Activated naive CD4-positive, alpha-beta T cell treated with anti-CD3 and anti-CD28 coated beads, Interleukin-2, amount 10 ng/mL, durations not matched to agents 7 days and 5 days (primary cell): ENCODE measurements at places on chromosomes 3 and 15.
A peak's percentile ranks its signal among the peaks of the same experiment; 100 is the strongest.

- DNase-seq, result peak; percentile 50
Observed at GRCh38 chr15:91308199-91308598, 208.1 kb downstream of the SV2B start.

- no peak for DNase-seq
Observed at GRCh38 chr3:171505822-171506333, 45.7 kb upstream of the TNIK start.

GRCh38 chr3:12369598-12369997 is 80.7 kb downstream of the PPARG start:
- no peak for DNase-seq

GRCh38 chr3:179149406-179149867 is 1.3 kb downstream of the PIK3CA start:
- peak; percentile 38 for DNase-seq

DNA sequence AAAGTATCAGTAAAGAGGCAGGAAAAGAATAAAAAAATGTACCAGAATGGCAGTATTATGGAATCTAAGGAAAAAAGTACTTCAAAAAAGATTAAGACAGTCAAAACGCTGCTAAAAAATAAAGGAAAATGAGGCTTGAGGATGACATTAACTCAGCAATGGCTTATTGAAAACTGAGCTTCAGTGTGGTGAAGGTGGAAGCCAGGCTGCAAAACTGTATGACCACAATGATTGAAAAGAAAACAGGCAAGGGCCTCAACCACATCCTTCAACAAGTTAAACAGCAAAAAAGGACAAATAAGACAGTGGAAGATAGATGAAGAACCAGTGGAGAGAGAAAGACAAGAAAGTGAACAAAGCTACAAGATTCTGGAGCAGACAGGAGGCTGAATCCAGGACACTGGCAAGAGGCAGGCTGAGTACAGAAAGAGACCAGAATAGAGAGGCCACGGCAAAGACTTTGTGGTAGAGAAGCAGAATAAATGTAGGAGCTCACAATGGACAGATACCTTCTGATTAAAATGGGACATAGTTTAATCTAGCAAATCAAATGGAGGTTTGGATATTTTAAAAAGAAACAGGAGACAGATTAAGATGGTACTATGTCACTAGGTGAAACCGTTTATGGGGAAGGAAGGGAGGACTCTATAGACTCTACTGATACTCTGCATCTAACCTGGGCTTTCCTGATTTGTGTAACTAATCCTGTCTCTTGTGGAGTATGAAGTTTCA is 86.1 kb downstream of the TJP1 start:
- no peak for DNase-seq

DNA sequence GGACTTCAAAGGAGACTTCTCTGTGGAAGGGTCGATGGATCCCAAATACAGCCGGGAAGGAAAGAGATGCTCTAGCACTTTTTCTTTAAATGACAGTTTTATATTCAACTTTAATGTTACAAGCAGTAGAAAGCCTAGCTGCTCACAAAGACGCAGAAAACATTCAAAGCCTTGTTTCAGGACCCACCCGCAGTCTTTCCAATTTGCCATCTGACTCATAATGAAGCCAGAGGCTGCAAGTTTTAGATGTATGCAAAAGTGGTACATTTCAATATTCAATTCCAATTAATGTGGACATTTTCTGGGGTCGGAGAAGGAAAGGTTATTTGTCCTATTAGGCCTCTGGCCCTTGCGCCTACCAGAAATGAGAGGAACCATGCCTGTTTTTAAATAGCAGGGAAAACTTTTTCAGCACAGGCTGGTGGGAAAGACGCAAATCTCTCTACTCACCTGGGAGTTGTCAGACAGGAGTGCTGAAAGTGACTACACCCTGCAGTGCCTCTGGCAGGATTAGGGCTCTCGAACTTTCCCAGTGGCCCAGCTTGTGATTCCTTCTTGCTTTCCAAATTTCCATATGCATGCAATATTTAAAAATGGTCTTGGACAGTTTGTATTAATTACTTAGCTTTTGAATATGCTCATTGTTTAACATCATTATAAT is 117.4 kb upstream of the MBNL1 start:
- DNase-seq, result no peak

- no peak for DNase-seq
Observed at GRCh38 chr3:6418485-6418884, 442.4 kb upstream of the GRM7 start.

- no peak for DNase-seq
Observed at GRCh38 chr3:12724794-12725193, 34.3 kb downstream of the TMEM40 start.

DNA sequence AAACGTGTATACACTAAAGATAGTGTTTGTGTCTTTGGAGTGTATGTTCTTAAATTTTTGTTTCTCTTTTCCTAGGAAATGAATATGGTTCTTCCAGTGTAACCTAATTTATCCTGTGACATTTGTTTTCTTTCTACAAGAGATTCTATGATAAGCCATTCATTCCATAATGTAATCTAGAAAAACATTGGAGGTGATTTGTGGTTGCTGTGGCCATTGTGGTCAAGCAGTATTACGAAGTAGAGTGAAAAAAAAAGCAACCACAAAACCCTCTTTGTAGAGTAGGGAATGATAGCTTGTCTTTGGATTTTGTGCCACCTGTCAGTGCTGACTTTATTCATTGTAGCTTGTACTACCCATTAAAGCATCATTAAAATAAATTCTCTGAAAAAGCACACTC is 1209.6 kb downstream of the ZPLD1 start:
- no peak for DNase-seq

- DNase-seq, result no peak
Observed at GRCh38 chr15:87347806-87348515, 908.6 kb downstream of the NTRK3 start.

DNA sequence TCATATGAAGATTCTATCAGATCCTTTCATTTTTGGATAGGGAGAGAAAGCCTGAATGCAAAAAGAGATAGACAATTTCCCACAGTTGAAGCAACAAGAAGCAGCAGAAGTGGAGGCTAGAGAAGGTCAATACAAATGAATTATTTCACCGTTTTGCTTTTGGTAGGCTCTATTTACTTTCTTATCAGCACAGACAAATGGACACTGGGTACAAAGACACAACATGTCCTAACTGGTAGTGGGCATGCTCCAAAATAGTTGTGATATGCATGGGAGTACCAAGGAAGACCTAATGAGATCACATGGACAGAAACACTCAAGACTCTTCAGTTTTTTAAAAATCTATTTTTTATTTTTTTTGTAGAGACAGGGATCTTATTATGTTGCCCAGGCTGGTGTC is 99.4 kb downstream of the XRN1 start:
- no peak for DNase-seq

DNA sequence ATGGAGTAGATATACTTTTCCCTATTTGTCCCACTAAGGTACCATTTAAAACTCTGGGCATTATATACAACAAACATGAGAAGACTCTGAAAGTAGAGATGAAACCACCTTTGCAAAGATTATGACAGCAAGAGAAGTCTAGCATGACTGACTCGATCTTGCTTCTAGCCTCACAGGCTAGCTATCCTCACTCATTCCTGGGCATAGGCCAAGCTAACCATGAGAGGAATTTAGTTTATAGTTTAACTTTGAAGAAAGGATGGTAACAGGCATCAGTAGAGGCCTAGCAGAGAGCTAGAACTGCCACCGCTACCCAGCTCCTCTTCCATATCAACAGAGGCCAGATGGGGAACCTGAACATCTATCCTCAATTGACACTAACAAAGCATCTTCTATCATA is 63.5 kb upstream of the FSIP1 start:
- no peak for DNase-seq

- no peak for DNase-seq
Observed at GRCh38 chr3:115388811-115389210, 234.5 kb upstream of the GAP43 start.

- DNase-seq, result no peak
Observed at GRCh38 chr3:187567661-187568121, 102.5 kb downstream of the SST start.

- no peak for DNase-seq
Observed at GRCh38 chr3:170330366-170330765, 27.1 kb upstream of the SKIL start.

DNA sequence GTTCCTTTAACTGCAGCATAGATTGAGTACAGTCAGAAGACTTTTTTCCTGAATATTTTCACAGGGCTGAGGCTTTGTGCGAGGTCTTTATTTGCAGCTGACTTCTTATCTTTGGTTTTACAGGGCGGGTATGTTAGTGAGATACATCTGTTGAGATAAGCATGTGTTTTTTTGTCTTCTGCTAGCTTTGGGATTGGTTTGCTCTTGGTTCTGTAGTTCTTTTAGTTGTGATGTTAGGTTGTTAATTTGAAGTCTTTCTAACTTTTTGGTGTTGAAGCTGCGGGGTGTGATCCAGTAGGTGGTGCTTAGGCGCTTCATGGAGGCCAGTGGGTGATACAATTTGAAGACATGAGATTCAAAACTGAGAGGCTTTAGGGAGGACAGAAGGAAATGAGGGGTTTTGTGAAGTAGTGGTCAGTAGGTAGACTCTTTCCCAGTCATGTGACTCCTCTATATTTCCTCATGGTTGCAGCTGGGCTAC is 67.9 kb upstream of the TNFSF10 start:
- no peak for DNase-seq

- DNase-seq, result no peak
Observed at GRCh38 chr3:23666818-23667217, 138.9 kb upstream of the UBE2E1 start.

GRCh38 chr3:124281453-124282316 is 289.8 kb upstream of the ROPN1 start:
- no peak for DNase-seq

GRCh38 chr3:53156368-53156834 is 4.6 kb upstream of the PRKCD start:
- DNase-seq, result no peak

GRCh38 chr15:38563723-38564519 is 693 bp downstream of the RASGRP1 start:
- peak; percentile 90 for DNase-seq

DNA sequence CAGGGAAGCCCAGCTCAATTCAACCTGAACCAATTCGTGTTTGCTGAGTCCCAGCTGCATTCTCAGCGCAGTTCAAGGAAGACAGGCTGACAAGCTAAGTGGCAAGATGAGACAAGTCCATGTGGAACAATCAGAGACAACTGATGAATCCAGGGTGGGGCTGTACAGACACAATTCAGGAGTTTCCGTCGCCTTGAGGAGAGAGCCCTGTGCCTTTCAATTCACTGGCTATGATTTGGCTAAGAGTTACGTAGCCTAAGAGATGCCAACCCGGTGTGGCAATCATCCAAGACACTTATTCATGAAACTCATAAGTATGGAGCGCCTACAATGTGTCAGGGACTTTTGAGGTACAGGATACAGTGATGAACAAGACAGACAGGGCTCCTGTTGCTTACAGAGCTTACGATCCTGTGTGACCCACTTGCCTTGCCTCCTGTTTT is 15.5 kb upstream of the ZBED2 start:
- DNase-seq, result no peak

DNA sequence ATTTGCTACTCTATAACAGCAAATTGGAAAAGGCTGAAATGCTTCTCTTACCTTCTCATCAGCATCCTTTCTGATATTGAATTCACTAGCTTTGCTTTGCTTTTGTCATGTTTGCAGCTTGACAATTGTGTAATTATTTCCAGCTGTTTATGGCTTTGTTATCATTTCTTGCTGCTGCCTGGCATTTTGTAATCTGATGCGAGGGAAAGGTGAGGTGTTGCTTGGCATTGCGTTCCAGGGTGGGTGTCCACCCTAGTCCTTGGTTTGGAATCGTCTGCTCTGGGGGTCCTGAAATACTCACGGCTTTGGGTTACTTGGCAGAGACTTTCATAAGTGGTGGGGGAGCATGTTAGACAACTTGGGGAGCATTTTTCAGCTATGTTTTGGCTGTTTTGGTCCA is 2.9 kb downstream of the CACNA2D3 start:
- DNase-seq, result no peak

DNA sequence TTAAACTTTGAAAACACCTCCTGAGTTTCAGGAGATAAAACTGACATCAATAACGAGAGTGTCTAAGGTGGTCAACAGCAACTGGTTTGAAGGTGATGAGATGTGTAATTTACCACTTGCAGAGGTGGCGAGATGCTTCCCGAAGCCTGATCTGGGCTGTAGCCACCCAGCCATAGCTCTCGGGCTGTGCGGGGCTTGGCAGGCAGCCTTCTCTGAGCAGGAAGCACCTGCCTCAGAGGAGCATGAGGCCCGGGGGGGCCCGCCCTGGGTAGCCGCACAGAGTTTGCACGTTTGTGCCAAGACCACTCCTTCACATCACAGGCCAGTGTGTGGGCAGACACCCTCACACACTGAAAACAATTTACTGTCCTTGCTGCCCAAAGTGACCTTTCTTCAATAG is 220.3 kb downstream of the CACNA2D3 start:
- no peak for DNase-seq

GRCh38 chr3:152293347-152294006 is 24.7 kb downstream of the MBNL1 start:
- DNase-seq, result no peak

DNA sequence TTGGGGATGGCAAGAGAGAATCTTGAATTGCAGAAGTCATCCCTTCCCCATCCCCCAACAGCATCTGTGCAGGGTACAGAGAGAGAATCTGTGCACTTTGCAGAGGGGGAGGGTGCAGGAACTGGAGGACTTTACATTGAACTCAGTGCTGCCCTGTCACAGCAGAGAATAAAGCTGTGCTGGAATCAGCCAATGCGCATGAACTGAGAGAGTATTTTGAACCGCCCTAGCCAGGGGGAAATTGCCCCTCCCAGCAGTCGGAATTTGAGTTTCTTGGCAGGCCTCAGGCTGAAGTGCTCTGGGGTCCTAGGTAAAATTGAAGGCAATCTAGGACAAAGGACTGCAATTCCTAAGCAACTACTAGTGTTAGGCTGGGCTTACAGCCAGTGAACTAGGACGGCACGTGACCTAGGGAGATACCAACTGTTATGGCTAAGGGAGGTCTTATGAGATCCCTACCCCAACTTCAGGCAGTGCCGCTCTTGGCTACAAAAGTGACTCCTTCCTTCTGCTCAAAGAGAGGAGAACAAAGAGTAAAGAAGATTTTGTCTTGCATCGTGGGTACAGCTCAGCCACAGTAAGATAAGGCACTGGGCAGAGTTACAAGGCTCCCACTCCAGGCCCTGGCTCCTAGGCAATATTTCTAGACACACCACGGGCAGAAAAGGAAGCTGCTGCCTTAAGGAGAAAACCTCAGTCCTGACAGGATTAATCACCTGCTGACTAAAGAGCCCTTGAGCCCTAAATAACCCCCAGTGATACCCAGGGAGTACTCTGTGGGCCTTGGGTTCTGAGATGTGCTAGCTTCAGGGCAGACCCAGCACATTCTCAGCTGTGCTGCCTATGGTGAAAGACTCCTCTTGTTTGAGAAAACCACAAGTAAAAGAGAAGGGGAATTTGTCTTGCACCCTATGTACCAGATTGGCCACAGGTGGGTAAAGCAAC is 300.5 kb upstream of the ALCAM start:
- no peak for DNase-seq

DNA sequence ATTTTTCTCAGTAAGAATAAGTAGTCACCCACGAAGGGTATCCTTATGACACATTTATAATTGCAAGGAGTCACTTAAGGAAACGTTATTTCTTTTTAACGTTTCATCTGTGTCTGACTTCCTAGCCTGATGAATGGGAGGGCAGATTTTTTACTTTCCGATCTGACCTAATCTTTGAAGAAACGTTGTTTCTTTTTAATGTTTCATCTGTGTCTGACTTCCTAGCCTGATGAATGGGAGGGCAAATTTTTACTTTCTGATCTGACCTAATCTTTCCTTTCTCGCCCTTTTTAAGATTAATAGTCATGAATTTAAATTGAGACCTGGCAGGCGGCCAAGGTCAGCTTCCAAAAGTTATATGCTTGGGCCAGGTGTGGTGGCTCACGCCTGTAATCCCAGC is 3.0 kb upstream of the KLHL6 start:
- no peak for DNase-seq

GRCh38 chr15:72855791-72856190 is 72.2 kb upstream of the ADPGK start:
- no peak for DNase-seq
